ENCODE measurements at places on chromosomes 5 and 9. TPM values are rescaled to one million over a fixed set of nuclear protein-coding genes. Genes with fewer than 3 reads are reported as not detected.

AKNA gene
- 291 TPM for total RNA-seq

NR4A3 gene
- 2.3 TPM for total RNA-seq

FYB1 gene
- 193 TPM for total RNA-seq

POU5F2 gene
- 1.7 TPM for total RNA-seq

DMRT3 gene
- total RNA-seq, result not detected

WDR38 gene
- total RNA-seq, result not detected

PRELID2 gene
- total RNA-seq, result 3.7 TPM

ANKRD18B gene
- total RNA-seq, result 1.9 TPM

TAF11L5 gene
- total RNA-seq, result not detected

SLC36A3 gene
- total RNA-seq, result not detected

RORB gene
- 0.07 TPM for total RNA-seq

INSL6 gene
- total RNA-seq, result not detected

MARCOL gene
- not detected for total RNA-seq
